Karpas-422 (cell line): ENCODE measurements at places on chromosomes 6 and 20.

GRCh38 chr20:17971300-17972013 lies 2.6 kb downstream of the MGME1 start:
- peak; percentile 60 for DNase-seq

DNA sequence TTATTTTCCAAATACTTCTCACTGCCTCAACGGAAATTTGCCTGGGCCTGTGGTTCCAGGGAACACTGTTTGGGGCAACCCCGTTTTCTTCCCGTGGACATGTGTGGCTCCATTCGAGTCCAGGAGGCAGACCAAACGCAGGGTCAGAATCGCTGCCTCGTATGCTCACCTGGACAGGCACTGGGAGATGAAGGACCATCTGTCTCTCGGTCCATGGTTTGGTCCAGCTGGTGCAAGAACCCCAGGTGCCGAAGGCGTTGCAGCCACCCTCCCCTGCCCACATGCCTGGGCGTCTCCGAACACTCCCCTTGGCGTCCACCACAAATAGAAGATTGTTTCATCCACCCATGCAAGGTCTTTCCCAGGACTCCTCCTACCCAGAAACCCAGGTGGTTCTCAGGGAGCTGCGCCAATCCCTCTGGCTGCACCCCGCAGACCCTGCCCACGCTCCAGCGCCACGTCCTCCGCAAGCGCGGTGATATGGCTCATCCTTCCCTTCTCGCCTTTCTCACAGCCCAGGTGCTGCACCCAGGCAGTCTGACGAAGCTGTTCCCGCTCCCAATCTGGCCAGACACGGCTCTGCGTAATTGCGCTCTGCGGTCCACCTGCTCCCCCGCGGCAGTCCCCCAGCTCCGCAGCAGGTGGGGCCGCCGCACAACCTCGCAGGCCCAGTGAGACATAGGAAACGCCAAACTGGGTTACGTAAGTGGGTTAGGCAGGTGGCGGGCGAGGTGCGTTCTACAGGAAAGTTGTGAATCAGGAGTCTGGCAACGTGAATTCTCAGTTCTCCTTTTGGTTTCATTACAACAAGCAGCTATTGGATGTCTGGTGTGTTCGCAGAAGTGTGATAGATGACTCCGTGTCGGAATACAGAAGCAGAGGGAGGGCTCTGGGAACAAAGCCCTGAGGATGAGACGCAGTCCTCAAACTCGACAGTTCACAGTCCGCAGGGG lies 146.2 kb upstream of the ECI2 start:
- no peak for DNase-seq

- peak; percentile 44 for DNase-seq
These were observed 348.3 kb upstream of the ZFP64 start for GRCh38 chr20:52539891-52540290.

- no peak for DNase-seq
These were observed 33.2 kb upstream of the SULF2 start for GRCh38 chr20:47818466-47818865.

GRCh38 chr20:20571068-20571780 lies 141.2 kb downstream of the RALGAPA2 start:
- peak; percentile 48 for DNase-seq

GRCh38 chr20:63978319-63979228 lies 868 bp downstream of the SAMD10 start:
- peak; percentile 82 for DNase-seq

GRCh38 chr6:106579281-106579680 lies 50.0 kb downstream of the RTN4IP1 start:
- DNase-seq = no peak

DNA sequence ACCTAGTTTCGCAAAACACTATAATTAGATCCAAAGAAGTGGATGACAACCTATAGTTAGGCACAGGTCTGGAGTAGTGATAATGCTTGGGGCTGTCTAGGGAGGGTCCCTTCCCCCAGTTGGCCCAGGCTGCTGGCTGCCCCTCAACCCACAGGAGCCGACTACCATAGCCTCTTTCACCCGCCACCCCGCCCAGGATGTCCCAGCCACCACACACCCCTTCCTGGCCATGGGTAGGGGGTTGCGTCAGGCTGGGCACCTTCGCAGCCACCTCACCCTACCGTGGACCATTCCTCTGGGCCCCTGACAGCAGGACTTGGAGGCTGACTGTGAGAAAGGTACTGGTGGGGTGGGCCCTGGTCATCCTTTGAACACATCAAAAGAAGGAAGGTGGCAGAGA lies 8.5 kb downstream of the TFEB start:
- no peak for DNase-seq

- no peak for DNase-seq
These were observed 133.3 kb upstream of the AHI1 start for GRCh38 chr6:135630789-135631376.

GRCh38 chr6:34391786-34392496 lies 528 bp downstream of the NUDT3 start:
- no peak for DNase-seq

- DNase-seq = peak; percentile 57
These were observed 64.9 kb downstream of the SYCP2L start for GRCh38 chr6:10951675-10952282.

DNA sequence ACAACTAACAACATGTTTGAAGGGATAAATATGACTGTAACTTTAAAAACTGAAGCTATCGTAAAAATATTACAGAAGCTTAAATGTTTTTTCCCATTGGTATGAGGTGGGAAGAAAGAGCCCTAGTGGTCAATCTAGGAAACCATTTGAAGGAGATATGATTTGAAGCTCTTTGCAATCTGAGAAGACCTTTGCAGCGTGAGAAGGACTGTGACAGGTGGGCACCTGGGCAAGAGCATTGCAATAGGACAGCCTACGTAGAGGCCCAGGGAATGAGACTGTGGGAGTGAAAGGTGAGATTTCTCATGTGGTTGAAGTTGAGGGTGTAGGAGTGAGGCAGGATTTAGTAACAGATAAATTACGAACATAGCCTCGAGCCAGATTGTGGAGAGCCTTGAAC lies 108.0 kb upstream of the PDE7B start:
- DNase-seq = no peak

- no peak for DNase-seq
These were observed 15.5 kb downstream of the TMEM63B start for GRCh38 chr6:44142835-44143234.

DNA sequence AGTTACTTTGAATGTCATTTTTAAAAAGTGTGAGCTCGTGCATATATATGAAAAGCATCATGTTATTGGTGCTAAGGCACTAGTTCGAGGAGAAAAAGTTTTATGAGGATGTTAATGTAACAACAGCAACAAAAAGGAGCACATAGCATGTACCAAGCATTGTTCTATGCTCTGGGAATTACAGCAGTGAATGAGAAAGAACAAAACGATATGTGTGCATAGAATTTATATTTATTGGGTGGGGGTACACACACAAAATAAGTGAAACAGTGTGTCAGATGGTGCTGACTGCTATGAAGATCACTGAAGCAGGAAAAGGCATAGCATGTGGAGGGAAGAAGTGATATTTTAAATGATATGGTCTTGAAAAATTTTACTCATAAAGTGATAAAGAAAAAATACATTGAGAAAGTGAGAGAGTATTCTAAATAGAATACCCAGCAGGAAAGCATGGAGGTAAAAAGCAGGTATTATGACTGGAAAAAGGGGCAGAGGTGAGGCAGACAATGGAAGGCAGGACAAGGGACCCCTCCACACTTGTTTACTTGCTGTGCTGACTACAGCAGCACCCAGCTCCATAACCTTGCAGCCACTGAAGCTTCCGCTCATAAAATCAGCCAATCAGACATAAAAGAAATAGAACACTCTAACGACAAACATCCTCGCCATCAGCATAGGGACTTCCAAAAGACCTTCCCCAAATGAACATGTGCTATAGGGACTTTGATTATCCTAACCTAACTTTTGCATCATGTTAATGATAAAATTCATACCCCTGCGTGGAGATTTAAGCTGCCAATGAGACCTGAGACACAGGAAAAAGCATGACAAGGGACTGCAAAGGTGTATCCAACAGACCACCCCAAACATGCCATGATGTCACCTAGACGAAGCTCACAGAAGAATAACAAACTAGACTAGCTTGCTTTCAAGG lies 119.9 kb downstream of the HFE start:
- DNase-seq = no peak

DNA sequence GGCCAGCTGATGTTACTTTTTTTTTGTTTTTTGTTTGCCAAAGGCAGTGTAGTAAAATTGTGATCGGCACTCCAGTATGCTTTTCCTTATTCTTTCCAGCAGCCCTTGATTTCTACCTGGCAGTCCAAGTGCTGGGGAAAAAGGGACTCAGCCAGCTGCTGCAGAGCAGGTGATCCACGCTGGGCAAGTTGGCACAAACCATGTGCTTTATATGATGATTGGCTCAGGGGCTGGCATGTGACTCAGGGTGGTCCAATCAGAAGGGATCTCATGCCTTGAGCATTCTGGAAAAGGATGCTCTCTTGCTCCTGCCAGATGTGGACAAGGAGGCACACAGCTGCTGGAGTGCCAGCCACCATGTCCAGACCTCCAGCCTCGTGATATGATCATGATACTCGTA lies 54.5 kb downstream of the SULF2 start:
- DNase-seq = peak; percentile 54
